Activated CD4-positive, CD25-positive, alpha-beta regulatory T cell treated with anti-CD3 and anti-CD28 coated beads, Interleukin-2, amount 50 U/mL, for 24 hours (primary cell): ENCODE measurements at places on chromosomes 3 and 15.

DNA sequence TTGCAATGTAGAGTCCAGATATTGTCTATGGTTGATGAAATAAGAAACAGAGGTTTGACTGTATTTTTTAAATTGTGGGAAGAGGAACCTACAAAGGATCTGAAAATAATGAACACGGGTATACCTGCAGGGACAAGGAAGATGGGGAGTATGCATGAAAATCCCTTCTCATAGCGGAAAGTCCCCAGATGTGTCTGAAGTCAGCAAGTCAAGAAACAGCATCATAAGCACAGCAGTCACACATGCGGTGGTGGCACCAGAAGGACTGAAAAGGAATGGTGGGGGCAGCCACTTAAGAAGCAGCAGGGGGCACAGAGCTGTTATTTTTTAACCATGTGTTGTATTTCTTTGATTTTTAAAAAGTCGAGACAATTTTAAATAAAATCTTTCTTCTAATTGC, 4.7 kb downstream of the MRPS11 start:
- ATAC-seq, result no peak

GRCh38 chr3:21345382-21345976, 405.5 kb downstream of the ZNF385D start:
- no peak for ATAC-seq

DNA sequence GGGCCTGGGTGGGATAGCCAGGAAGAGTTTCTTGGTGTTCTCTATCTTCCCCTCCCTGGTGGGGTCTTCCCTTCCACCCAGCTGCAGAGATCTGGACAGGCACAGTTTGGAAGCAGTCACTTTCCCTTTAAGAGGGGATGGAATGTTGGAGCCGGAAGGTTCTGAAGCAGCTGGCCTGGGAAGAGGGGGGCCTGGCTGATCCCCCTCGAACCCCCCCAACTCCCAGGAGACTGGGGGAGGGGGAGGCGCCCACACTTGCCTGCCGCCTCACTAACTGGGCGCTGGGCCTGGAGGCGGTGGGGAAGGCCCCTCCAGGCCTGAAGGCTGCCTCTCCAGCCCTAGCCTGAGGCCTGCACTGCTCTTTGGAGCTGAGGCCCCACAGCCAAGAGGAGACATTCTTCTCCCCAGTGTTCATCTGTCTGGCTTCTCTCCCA, 1.4 kb downstream of the DVL3 start:
- no peak for ATAC-seq

DNA sequence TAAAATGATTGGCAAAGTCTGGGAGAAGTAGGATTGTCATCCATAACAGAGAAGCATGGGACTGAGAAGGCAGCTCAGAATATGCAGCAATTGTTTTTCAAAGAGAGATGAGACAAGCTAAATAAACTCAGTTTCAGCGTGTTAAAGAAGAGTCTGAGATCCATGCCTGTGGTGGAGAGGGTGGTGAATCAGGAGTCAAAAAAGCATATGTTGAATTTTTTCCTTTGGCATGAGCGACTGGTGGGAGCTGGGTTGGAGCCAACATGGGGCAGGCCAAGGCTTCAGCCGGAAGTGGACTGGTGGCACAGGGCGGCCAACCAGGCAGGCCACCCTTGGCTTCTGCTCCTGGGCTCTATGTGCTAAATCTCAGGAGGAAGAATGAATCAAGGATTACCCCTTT, 102.0 kb downstream of the SST start:
- ATAC-seq, result no peak

DNA sequence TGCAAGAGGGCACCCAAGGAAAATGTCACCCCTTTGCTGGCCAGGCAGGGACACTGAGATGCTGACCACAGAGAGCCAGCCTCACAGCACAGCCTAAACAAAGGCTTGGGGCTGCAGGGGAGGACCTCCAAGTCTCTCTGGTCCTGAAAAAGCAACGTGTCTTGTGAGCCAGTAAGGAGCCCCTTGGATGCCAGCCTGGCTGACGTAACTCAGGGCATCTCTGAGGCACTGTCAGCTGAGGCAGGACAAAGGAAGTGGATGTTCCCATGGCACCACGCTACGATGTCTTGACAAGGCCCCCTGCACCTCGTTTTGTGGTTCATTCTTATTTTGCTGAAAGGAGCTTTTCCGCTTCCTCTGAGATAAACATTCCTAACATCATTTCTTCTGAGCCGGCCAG, 160.7 kb downstream of the OR4M2 start:
- ATAC-seq, result no peak

DNA sequence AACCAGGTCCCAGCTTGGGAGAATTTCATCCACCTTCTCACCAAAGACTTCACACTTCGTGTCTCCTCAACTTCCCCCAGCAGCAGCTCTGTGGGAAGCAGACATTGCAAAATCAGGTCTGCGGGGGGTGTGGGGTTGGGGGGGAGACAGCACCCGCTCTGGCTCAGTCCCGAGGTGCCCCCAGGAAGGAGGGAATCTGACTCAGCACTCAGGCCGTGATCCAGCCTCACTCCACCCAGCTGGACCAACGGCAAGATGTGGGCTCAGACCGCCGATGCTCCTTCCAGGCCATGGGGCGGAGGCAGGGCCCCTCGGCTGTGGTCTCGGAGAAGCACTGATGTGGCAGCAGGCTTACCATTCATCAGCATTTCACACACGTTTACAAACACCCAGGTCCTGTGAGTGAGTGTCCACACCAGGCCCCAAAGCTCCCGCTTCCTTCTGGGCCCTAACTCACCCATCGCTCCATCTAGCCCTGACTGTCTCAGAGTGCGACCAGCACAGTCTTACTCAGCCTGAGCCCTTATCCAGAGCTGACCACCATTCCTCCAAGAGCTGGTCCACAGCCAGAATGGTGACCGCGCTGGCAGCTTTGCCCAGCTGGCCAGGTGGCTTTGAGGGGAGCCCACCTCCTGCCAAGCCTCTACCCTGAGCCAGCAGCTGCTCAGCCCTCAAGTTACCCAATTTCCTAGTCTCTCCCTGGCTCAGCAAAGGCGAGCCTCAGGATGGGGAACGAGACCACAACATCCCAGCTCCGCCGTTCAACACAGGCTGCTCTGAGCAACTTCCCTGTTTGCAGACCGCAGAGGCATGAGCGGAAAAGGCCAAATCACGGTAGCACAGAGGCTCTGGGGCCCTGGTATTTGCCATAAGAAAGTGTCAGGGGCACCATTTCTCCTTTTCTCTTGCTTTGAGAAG, 3.3 kb downstream of the STAB1 start:
- ATAC-seq, result no peak

DNA sequence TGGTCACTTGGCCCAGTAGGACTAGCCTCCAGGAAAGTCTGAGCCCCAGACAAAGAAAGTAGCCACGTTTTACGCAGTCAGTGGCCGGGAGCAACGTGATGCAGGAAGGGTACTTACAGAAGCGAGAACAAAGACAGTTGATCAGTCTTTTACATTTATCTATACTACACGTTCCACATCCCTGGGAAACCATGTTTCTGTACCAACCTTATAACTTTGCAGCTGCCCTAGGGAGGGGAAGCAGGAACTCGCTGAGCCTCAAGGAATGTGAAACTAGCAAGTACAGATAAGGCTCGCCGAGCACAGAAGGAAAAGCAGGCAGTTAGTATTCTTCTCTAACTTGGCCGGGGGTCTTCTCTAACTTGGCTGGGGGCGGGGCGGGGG, 3.4 kb upstream of the KNL1 start:
- ATAC-seq, result no peak
